ENCODE measurements at places on chromosomes 3 and 15.

GRCh38 chr3:64290864-64291263, 65.6 kb upstream of the PRICKLE2 start:
- DNase-seq: peak; percentile 53

DNA sequence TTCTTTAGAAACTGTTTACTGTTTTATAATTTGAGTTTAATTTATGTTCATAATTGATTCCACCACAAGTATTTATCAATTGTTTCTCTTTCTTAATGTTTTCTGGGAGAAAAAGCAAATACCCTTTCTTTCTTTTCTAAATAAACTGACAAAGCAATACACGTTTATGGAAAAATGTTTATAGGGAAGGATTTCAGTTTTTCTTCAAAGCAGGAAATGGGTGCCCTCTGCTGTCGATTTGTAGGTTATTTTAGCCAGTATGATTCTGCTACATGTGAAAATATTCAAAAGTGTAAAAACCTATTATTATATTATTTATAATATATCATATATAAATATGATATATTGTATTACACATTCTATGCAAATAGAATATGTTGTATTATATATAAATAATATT, 921.0 kb upstream of the ROBO1 start:
- peak; percentile 10 for DNase-seq

DNA sequence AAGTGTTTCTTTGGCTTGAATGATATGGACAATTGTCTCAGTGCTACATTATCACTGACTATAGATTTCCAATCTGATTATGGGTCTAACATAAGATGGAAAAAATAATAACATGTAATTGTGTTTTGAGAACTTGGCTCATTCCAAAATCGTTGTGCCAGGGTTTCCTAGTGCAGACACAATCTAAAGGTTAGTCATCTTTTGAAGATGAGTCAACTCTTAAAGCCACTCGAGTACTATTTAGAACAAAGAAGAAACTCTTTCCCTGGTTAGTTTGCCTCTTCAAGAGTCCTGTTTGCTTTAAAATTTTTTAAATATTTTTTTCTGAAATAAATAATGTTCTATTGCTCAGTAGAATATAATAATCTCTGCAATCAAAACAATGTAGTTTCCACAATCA, 301.0 kb downstream of the CADM2 start:
- no peak for DNase-seq

GRCh38 chr15:33089878-33090757, 104.4 kb downstream of the FMN1 start:
- peak; percentile 76 for DNase-seq

- DNase-seq: peak; percentile 100
These were observed 6.8 kb downstream of the RARRES1 start for GRCh38 chr3:158725348-158726011.

- DNase-seq: peak; percentile 48
These were observed 42.5 kb downstream of the CA12 start for GRCh38 chr15:63339006-63339766.

- no peak for DNase-seq
These were observed 33.5 kb downstream of the ADAM10 start for GRCh38 chr15:58716027-58716426.

- DNase-seq: no peak
These were observed 71.1 kb upstream of the RAP2B start for GRCh38 chr3:153090973-153091372.

GRCh38 chr3:78726545-78726944, 1041.3 kb downstream of the ROBO1 start:
- no peak for DNase-seq

GRCh38 chr15:101664303-101664913, 12.2 kb upstream of the TM2D3 start:
- DNase-seq: peak; percentile 28

- no peak for DNase-seq
These were observed 6.9 kb downstream of the LYSMD4 start for GRCh38 chr15:99726333-99726732.

DNA sequence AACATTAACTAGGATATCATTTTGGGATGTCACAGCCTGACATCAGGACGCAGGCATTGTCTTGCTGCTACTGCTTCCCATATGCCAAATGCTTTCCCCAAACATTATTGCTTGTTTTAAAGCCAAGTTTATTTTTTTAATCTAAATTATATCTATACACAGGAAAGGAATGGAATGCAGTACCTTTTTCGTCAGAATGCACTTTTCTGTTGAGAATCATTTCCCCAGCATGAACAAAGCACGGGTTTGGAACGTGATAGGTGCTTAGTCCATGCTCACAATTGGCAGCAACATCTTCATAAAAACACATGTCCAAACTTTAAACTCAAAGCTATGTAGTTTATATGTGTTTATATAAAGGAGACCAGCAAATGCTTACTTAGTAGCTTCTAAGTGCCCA, 26.1 kb downstream of the PXK start:
- DNase-seq: no peak

GRCh38 chr3:58658508-58658907, 8.1 kb downstream of the FAM3D start:
- DNase-seq: no peak

- no peak for DNase-seq
These were observed 138.9 kb downstream of the PDE8A start for GRCh38 chr15:85120351-85121113.

DNA sequence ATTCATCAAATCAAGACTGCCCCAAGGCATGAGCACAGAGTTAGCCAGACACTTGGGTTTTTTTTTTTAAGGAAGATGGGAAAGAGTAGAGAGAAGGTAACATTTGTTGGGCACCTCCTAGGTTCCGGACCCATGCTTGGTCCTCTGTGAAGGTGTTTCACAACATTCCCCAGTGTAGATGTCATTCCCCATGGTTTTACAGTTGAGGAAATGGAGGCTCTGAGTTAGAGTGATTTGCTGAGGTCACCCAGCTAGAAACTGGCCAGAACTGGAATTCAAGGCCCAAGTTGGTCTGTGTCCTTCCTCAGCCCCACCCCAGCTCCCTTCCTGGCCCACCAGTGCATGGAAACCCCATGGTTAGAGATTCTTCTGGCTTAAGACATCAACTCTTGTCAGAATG, 19.9 kb downstream of the WNT7A start:
- DNase-seq: no peak

DNA sequence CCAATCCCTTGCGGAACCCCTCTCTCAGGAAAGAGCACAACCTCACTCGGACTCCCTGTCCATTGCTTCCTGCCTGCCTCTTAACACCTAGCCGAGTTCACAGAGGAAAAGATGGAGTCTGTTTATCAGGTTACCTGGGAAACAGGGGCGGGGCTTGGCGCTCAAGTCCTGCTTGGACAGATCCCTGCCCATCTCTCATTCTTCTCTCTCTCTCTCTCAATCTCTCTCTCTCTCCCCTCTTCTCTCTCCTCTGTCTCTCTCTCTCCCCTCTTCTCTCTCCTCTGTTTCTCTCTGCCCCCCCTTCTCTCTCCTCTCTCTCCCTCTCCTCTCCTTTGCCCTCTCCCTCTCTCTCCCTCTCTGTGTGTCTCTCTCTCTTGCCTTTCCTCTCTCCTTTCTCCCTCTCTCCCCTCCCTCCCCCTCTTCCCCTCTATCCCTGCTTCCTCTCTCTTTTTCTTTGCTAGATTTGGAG, at the start of gene EFHB:
Gene EFHB, minus strand, starts transcription at position 120 of the 469 bp plus-strand sequence. CDS start 199 bp downstream, outside the sequence.
- peak; percentile 16 for DNase-seq

- no peak for DNase-seq
These were observed 45.8 kb downstream of the ADPGK start for GRCh38 chr15:72737723-72738122.

DNA sequence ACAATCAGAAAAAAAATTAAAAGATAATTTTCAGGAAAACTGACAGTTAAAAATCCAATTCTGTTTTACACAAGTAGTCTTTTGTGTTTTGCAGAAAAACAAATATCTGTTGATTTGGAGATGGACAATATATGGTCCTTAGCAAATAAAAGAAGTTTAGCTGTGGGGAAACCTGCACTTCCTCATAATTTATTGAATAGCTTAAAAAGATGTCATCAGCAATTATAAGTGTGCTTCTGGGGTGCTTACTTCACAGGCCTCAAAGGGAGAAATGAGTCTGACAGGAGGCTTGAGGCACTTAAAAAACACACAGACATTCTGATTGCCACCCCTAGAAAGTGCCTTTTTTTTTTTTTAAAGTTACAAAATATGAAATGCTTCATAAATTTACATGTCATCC, 31.6 kb upstream of the CERS3 start:
- DNase-seq: no peak

GRCh38 chr3:129422897-129423296, 5.5 kb downstream of the EFCAB12 start:
- DNase-seq: no peak

DNA sequence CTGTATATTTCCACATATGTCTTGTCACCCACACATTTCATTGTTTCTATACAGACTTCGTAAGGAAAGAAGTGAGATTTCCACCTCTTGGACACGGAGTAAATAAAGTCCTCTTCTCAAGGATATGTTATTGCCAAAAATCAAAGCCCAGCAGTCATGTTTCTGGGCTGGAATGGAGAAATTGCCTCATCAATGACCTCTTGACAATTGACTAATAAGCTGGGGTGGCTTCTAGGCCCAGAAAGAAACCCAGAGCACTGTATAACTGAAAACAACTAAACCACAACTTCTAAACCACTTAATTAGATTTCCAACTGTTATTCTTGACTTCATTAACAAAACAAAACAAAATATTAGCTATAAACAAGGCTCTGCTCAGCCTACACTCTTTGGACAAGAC, 56.4 kb upstream of the SLC24A5 start:
- peak; percentile 45 for DNase-seq

DNA sequence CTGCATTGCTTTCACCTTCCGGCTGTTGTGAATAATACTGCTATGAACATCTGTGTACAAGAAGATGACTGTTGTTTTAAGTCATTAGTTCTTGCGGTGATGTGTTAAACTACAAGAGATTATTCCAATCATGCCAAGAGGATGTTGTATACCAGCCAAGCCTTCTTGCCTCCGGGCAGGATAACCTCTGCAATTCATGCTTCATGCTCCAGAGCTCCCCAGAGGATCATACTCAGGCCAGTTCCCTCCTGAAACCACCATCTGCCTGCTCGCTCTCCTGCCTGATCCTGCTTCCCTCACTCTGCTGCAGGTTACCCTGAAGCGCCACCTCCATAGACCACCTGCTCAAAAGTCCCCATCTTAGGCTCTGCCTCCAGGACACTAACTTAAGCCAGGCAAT, 187.1 kb upstream of the PROK2 start:
- DNase-seq: no peak

DNA sequence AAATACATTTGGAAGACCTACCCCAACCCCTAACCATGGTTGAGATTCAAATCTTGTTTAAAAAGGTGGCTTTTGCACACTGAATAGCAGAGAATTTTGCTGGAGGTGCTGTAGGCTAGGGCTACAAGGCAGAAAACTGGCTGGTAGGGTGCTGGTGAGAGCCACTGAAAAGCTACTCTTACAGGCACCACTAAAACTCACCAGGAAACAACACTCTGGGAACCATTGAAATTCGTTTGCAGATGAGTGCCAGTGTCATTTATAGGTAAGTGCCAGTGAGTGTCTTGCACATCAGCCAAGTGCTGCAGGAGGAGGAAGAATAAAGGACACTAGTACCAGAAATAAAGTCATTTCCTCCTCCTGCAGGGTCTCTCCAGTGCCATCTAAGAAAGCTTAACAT, 610.2 kb downstream of the ZNF385D start:
- DNase-seq: no peak

DNA sequence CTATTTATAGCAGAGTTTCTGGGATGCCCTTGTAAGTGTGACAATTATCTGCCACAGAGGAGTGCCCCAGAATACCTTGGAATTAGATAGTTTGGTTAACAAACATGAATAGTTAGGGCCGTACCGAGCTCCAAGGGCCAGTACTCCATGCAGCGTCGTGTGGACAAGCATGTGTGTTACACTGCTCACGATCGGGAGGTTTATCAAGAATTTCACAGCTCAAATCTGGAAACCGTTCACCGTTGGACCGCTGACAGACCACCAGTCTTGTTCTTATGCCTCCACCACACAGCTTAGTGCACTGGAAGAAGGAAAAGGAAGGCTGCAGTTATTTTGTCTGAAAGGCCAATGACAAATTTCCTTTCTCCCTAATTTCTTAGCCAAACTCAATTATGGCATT, 93.7 kb downstream of the ADAMTS9 start:
- no peak for DNase-seq

GRCh38 chr3:2934541-2934940, 175.6 kb downstream of the IL5RA start:
- no peak for DNase-seq

- peak; percentile 65 for DNase-seq
These were observed 4.5 kb upstream of the RFT1 start for GRCh38 chr3:53134631-53135232.

- DNase-seq: peak; percentile 58
These were observed 272.1 kb downstream of the BBX start for GRCh38 chr3:107794664-107795443.

DNA sequence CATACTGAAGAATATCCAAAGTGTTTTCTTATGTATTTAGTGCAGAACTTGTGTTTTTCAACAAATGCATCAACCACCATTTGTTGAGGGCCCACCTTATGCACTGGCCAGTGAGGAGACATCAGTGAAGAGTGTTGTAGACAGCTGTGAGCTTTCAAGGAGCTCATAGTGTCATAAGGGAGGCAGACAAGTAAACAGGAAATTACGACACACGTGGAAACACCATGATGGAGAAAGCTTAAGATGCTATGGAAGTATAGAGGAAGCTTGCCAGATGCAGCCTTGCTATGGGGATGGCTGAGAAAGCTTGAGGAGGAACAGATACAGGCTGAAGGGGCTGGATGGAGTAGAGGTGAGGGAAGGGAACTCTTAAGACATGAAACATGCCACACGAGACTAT, 50.8 kb upstream of the PSMD6 start:
- peak; percentile 77 for DNase-seq

GRCh38 chr3:123422457-123422856, 26.4 kb downstream of the ADCY5 start:
- DNase-seq: no peak

DNA sequence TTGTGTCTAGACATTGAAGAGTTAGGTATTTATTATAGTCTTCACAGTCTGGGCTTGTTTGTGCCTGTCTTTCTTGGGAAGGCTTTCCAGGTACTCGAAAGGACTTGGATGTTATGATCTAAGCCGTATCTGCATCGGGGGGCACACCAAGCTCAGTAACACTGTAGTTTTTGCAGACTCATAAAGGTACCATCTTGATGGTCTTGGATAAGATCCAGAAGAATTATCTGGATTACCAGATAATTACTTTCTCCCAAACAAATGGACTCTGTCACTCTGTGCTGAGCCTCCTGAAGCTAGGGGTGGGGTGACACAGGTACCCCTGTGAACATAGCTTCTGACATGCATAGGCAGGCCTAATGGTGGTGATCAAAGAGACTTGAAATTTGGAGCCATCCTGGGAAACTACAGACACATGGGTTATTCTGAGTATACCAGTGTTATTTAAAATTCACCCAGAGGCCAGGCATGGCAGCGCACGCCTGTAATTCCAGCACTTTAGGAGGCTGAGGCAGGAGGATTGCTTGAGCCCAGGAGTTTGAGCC, 238.6 kb upstream of the TPM1 start:
- DNase-seq: no peak

DNA sequence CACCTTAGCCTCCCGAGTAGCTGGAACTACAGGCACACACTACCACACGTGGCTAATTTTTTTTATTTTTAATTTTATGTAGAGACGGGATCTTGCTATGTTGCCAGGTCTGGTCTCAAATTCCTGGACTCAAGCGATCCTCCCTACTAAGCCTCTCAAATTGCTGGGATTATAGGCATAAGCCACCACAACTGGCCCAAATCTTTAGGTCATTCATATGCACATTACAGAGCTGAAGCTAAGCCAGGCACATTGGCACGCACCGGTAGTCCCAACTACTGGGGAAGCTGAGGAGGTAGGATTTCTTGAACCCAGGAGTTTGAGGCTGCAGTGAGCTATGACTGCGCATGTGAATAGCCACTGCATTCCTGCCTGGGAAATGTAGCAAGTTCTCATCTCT, 265.9 kb downstream of the ZMAT3 start:
- DNase-seq: no peak

Measured in fibroblast of mammary gland (primary cell).